ENCODE measurements at places on chromosomes 12 and 14. TPM values are rescaled to one million over a fixed set of nuclear protein-coding genes. Genes with fewer than 3 reads are reported as not detected.

The DNAI7 gene
- 0.16 TPM for total RNA-seq

GRCh38 chr12:26807292-26807691, 25.7 kb downstream of the ITPR2 start:
- DNase-seq, result no peak

The MYL2 gene
- total RNA-seq, result not detected

DNA sequence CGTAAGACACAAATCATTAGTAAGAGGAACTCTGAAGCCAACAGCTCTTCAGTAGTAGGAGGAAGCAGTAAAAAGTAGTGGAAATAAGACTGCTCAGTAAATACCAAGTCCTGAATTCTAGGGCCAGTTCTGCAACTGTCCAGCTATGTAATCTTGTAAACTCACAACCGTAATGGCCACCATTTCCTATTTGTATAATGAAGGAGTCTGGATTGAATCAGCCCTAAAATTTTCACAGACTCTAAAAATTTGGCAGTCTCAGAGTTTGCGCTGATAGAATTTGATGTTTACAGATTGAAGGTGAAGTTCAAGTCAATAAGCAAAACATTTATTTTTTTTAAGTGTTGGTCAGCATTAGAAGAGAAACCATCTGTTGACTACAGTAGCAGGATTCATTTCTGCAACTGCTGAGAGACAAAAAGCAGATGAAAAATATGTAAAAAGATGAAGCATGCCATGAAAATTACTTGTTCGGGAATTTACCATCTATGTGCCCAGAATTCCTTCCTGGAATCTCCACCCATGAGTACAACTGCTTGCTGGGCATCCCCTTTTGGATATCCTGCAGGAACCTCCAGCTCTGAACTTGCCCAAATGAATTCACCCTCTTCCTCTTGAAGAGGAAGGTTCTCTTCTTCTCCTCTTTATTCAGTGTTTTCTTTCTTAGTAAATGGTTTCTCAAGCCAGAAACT, 47.5 kb downstream of the GALNT4 start:
- DNase-seq, result no peak

DNA sequence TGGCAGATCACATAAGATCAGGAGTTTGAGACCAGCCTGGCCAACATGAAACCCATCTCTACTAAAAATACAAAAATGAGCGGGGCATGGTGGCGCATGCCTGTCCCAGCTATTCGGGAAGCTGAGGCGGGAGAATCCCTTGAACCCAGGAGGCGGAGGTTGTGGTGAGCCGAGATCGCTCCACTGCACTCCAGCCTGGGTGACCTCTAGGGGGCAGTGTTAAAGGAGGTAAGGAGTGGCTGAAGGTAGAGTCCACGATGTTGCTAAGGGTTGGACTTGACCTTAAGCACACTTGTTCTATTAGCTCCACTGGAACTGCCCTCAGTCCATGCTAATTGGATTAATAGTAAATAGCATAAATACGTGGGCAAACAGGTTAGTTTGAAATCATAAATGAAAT, 62.4 kb upstream of the PSMC1 start:
- DNase-seq, result no peak

DNA sequence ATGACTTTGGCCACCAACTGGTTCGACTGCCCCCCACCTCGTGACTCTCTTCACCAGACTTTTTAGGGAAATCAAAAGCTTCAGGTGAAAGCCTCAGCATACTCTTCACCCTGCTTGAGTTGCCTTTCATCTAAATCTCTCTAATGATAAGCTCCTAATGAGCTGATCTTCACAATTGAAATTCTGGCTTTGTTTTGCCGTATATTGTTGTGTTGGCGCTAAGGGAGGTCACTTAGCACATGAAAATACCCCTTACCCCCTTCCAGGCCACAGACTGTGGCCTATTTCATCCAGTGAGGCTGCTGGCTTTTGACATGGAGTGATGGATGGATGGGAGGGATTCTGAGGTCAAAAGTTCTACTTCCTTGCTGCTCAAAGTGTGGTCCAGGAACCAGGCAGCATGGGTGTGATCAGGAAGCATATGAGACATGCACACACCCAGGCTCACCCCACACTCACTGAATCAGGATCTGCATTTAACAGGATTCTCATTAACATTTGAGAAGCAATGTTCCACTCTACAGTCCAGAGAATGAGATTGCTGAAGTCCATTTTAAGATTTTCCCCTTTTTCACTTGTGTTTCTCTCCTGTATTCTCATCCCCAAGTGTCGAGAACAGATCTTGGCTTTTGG, 131.4 kb downstream of the DACT1 start:
- no peak for DNase-seq

DNA sequence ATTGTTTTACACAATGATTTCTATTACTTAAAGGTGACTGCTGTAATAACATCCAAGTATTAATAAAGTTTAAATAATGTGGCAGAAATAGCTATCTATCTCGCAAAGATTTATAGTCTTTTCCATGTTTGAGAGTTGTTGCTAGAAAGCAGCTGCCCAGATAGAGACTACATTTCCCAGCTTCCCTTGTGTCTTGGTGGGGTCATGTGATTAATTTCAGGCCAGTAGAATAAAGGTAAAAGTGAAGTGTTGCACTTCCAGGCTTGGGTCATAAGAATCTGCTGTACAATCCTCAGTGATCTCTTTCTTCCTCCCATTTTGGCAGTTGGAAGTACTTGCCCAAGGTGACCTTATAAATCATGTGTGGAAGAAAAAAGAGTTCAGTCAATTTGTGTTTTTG, 449.7 kb upstream of the USP15 start:
- no peak for DNase-seq

- DNase-seq, result no peak
Observed at GRCh38 chr12:84996759-84997158, 39.3 kb downstream of the TSPAN19 start.

DNA sequence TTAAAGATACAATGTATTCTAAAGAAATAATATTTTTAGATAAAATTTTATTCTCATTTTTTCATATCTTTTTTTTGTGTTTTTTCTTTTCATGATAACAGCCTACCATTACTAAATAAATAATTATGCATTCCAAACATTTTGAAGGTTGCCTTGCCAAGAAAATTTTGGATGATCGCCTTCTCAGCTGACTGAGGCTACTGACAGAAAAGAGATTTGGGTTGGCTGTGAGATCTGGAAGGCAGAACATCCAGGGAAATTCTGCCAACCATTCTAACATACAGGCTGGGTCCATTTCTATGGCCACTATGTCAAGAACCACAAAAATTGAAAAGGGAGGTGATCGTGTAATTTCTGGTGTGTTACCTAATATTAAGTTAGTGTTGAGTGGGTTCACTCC, 48.1 kb downstream of the GALNT8 start:
- DNase-seq, result no peak

The AKAP3 gene
- 3.3 TPM for total RNA-seq

- DNase-seq, result no peak
Observed at GRCh38 chr14:90114554-90114953, 52.8 kb downstream of the KCNK13 start.

The TAS2R50 gene
- total RNA-seq, result 2.2 TPM

- no peak for DNase-seq
Observed at GRCh38 chr12:42021469-42021868, 123.2 kb downstream of the GXYLT1 start.

DNA sequence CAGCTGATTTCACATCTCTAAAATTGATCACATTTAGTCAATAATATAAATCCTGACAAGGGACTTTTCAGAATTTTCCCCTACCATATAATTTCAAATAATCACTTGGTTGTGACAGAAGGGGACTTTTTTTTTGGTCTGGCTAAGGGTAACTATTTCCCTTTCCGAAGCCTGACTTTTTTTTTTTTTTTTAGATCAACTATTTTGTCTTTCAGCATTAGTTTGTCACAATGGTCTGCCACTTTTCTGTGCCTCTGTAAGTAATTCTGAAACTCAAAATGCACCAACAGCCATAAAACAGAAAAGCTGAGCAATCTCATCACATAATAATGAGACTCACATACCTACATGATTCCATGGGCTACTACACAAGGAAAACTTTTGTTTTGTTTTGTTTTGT, 266.4 kb downstream of the SSPN start:
- no peak for DNase-seq

DNA sequence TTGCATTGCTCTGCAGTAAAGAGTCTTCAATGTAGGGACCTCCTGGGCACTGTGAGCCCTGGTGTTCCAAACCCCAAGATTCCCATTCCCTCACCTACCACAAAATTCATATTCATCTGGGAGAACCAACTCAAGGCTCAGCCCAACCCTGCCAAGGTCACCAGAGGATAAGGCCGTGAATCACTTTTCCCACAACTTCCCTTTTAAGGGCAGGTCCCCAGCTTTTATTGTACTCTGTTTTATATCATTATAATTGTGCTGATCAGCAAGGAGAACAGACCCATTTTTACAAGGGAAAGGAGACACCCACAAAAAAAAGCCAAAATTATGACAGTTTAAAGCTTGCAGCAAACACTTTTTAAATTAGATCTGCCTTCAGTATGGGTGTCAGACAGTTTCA, 363.0 kb upstream of the FKBP4 start:
- DNase-seq, result no peak

- no peak for DNase-seq
Observed at GRCh38 chr12:90859591-90859990, 95.4 kb downstream of the CCER1 start.

Data from T-cell (primary cell).